Airway epithelial cell (primary cell): ENCODE measurements at places on chromosomes 5 and 9. TPM values are rescaled to one million over a fixed set of nuclear protein-coding genes. Genes with fewer than 3 reads are reported as not detected.

Gene F12
- total RNA-seq = 14.4 and 19.6 TPM in 2 replicates

Gene SLC25A48
- not detected in 2 replicates for total RNA-seq

Gene LRRC19
- total RNA-seq = not detected in 2 replicates

Gene IL9
- total RNA-seq = not detected in 2 replicates

Gene IL4
- not detected in 2 replicates for total RNA-seq

Gene KCNN2
- total RNA-seq = not detected in 2 replicates

Gene HABP4
- 5.4 and 5.6 TPM in 2 replicates for total RNA-seq

Gene CATSPER3
- total RNA-seq = 0.07 TPM in 1 of 2 replicates, not detected in the other

Gene C5orf58
- not detected in 2 replicates for total RNA-seq

Gene ANGPTL2
- 0.49 TPM in 1 of 2 replicates, not detected in the other for total RNA-seq

Gene ITGA1
- 0.79 and 0.92 TPM in 2 replicates for total RNA-seq

Gene CTXN3
- not detected in 2 replicates for total RNA-seq
